SK-N-SH (cell line): ENCODE measurements at places on chromosomes 6 and 20. TPM values are rescaled to one million over a fixed set of nuclear protein-coding genes. Genes with fewer than 3 reads are reported as not detected.
A peak's percentile ranks its signal among the peaks of the same experiment; 100 is the strongest.

GRCh38 chr6:24720131-24720603 is 1.2 kb upstream of the C6orf62 start:
- peaks cover 36% of the 10 kb centered on the region for H3K36me3 ChIP-seq
- H3K27ac ChIP-seq: peak overlapping the region; percentile 97
- no peaks in the 10 kb centered on the region for H3K27me3 ChIP-seq
- peak; percentile 56 for DNase-seq

- H3K27ac ChIP-seq: no peak overlapping the region
- no peaks in the 10 kb centered on the region for H3K27me3 ChIP-seq
- DNase-seq: no peak
- no peak overlapping the region for H3K4me3 ChIP-seq
Measured at GRCh38 chr6:34524499-34524898, 31.6 kb downstream of the SPDEF start.

DNA sequence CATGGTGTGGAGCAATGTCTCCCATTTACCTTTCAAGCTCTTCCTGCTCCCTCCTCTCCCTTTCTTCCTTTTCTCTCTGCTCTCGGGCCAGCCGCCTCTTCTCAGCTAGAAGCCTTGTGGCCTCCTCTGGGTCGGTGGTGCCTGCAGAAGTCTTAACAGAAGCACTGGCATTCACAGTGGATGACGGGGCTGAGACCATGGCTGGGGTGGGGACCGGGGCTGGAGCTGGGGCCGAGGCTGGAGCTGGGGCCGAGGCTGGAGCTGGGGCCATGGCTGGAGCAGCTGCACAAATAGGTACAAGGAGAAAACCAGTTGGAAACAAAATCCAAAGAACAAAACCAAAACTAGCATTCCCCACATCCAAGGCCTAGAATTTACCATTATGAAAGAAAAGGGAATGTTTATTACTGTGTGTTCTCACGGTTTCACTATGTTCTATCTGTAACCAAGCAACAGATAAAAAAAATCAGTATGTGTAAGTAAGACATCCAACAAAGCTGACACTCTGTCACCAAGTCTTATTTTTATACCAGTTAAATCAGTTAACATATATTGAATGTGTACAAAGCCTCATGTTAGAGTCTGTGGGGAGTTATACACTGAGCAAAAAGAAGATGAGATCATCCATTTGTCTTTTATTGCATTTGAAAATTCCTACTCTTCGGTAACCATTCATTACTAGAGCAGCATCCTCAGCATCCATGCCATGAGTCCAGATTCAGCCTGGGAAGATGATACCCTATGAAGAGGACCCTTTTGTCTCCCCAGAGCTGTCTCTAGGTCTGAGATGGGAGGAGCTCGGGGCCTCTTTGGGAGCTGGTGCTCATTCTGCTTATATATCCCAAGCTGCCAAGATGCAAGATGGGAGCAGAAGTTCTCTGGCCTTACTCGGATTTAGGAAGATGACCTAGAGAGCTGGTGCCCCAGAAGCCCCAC is 73.0 kb upstream of the BCLAF1 start:
- DNase-seq: no peak
- H3K36me3 ChIP-seq: no peaks in the 10 kb centered on the region
- H3K4me3 ChIP-seq: no peak overlapping the region
- peaks cover 3% of the 10 kb centered on the region; the same call in 1 of the 2 replicates for H3K4me1 ChIP-seq

GRCh38 chr6:44263354-44264100 is 1.8 kb downstream of the NFKBIE start:
- no peak for DNase-seq
- H3K27me3 ChIP-seq: peaks cover 4% of the 10 kb centered on the region; the same call in 1 of the 2 replicates
- H3K36me3 ChIP-seq: peaks cover 10% of the 10 kb centered on the region; the same call in 1 of the 2 replicates

- H3K4me1 ChIP-seq: no peaks in the 10 kb centered on the region
- H3K27ac ChIP-seq: no peak overlapping the region
- H3K4me3 ChIP-seq: no peak overlapping the region
- no peaks in the 10 kb centered on the region for H3K36me3 ChIP-seq
- H3K27me3 ChIP-seq: no peaks in the 10 kb centered on the region
- DNase-seq: no peak
Measured at GRCh38 chr6:14984519-14984853, 261.4 kb upstream of the JARID2 start.

- H3K36me3 ChIP-seq: no peaks in the 10 kb centered on the region
- DNase-seq: no peak
- H3K27me3 ChIP-seq: no peaks in the 10 kb centered on the region; the same call in 1 of the 2 replicates
- no peak overlapping the region for H3K27ac ChIP-seq
Measured at GRCh38 chr6:130981409-130981808, 81.6 kb downstream of the EPB41L2 start.

DNA sequence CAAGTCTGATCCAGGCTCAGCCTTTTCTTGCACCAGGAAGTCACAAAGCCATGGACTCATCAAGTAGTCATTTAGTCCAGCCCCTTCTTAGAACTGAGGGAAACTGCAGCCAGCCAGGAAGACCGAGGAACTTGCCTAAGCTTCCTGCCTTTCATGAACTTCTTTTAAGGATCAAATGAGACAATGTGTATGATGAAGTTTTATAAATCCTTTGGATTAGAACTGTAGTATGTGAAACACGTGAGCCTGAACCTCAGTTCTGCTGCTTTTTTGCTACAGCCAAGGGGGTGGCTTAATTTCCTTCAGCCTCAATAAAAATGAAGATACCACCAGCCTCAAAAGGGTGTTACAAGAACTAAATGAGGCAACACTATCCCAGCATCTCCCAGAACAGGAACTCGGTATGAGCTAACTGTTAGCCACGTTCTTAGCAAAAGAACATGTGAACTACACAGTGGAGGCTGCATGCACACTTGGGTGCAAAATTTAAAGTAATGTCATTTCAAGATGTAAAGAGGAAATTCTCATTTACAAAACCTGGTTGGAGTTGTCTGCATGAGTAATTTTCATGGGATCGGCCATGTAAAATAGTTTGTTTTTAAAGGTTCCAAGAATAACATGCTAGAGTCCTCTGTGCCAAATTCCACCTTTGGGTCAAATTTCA is 76.0 kb upstream of the TBC1D7 start:
- H3K36me3 ChIP-seq: no peaks in the 10 kb centered on the region
- DNase-seq: no peak
- peaks cover 11% of the 10 kb centered on the region; the same call in 1 of the 2 replicates for H3K4me1 ChIP-seq

The RAE1 gene
- 57.5 and 82.4 TPM in 2 replicates for polyA plus RNA-seq

The ZC2HC1B gene
- not detected in 2 replicates for polyA plus RNA-seq
